Daoy (cell line): ENCODE measurements at places on chromosomes 16 and 17.

DNA sequence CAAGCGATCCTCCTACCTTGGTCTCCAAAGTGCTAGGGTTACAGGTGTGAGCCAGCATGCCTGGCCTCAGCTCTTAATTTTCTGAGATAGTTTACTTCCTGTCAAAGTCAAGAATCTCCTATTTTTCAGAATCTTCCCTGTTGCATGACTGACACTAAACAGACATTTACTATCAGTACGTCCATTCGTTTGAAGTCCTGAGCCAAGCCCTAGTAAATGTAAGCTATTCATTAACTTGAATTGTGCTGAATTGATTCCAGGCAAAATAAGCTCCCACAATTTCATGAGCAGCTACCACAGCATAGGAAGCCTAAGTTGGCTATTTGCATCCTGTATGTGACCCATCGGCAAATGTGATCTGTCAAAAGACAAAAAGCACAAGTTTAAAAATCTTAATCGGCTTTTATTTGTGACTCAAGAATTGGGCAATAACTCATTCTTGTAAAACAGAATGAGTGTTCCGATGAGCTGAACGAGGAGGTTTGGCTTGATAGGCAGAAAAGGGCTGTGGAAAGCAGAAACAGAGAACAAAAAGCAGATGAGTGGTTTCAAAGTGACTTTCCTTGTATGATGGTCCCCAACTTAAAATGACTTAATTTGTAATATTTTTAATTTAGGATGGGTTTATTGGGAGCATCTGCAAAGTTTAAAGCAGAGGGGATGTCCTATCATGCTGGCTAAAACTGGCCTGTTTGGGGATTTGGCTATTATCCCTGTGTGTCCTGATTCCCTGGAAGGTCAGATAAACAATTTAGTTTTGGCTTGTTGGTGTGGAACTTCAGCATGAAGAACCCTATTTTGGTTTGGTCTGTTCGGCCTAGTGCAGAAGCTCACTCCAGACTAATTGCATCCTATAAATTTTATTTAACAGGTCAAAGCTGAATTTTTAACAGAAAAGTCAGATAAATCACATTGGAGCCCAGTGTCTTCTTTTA, 14.2 kb downstream of the RNF112 start:
- no peak for DNase-seq

DNA sequence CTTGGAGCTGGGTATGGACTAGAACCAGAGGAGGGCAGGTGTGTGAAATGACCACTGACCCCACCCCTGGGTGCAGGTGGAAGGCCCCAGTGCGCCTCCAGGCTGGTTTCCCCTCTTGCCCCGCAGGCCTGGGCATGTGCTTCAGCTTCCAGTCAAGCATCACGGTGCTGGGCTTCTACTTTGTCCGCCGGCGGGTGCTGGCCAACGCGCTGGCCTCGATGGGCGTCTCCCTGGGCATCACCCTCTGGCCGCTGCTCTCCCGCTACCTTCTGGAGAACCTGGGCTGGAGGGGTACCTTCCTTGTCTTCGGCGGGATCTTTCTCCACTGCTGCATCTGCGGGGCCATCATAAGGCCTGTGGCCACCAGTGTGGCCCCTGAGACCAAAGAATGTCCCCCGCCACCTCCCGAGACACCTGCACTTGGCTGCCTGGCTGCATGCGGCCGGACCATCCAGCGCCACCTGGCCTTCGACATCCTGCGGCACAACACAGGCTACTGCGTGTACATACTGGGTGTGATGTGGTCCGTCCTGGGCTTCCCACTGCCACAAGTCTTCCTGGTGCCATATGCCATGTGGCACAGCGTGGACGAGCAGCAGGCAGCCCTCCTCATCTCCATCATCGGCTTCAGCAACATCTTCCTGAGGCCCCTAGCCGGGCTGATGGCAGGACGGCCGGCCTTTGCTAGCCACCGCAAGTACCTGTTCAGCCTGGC, 9.7 kb upstream of the ARMC7 start:
- DNase-seq = no peak

- DNase-seq = no peak
These were observed 10.2 kb upstream of the UBE2I start for GRCh38 chr16:1299012-1299867.

GRCh38 chr16:69157196-69157595, 24.7 kb downstream of the UTP4 start:
- DNase-seq = no peak

DNA sequence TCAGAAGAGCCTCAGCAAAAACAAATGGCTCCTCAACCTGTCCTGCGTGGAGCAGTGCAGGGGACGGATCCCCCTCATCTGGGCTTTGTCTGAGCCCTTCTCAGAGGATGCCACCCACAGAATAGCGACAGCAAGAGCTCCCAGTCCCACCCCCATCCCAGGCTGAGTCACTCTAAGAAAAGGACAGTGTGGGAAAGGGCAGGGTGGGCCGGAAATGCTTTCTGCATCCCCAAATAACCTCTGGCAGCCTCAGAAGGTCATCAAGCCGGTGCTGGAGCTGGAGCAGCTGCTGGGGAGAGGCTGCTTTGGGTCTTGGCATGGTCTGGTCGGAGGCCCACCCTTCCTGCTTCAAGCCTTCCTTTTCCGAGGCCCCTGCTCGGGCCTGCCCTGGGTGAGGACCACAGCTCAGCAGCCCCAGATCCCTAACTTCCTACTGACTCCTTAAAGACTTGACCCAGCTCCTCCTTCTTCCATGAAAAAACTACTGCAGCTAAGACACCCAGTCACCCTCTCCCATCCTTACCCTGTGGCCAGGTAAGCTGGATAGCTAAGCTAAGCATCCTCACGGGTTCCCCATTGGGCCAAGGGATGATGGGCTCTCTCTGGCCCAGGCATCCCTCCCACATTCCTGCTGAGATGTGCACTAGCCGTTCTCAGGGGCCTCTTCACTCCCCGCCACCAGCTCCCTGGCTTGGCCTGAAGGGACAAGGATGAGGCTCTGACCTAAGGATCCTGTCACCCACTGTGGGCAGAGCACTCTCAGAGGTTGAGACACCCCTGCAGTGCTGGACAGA, 8.7 kb downstream of the SLC12A4 start:
- DNase-seq = peak; percentile 66
